Activated T-cell treated with anti-CD3 and anti-CD28 coated beads, Interleukin-2, amount 50 U/mL, for 24 hours (primary cell): ENCODE measurements at places on chromosomes 12 and 14.

GRCh38 chr12:94575024-94575423 lies 75.3 kb downstream of the TMCC3 start:
- DNase-seq, result no peak

DNA sequence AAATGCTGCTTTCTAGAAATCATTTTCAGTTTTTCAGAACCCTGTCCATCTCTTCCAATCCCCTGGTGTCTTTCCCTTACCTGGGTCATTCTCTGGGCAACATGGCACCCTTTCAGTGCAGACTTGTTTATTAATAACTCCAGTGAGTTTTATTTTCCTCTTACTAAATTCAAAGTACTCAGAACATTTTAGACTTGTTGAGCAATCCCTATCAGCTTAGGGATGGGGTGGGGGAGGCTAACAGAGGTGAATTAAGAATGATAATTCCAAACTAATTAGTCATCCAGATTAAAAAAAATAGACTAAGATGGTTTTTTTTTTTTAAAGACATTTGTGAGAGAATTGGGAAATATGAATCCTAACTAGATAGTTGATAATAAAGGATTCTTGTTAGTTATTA lies 10.7 kb downstream of the GPRC5A start:
- no peak for DNase-seq

DNA sequence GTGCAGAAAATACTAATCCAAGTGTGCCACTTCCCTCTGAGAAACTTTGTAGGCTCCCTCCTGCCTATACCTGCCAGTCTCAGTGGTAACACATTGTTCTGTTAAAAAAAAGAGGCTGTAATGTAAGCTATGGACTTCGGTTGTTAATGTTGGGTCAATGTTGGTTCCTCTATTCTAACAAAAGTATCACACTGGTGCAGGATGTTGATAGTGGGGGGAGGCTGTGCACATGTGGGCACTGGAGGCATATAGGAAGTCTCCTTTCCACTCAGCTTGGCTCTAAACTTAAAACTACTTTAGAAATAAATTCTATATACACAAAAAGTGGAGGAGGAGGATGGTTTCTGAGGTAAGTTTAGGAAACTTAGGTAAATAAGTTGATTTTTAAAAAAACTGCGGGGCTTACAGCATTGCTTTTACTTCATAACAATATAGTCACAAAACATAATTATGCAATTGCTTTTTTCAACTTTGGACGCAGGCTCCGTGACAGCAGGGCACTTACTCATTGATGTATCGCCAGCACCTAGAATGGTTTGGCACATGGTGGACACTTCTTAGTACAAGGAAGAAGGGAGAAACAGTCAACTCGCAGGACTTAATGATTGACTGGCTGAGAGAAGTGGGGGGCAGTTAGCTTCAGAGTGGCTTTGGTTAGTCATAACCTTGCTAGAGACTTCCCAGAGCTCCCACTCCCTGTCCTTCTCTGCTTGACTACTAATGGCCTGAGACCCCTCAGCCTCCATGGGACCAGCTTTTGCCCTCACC lies 7.9 kb upstream of the NYNRIN start:
- no peak for DNase-seq

DNA sequence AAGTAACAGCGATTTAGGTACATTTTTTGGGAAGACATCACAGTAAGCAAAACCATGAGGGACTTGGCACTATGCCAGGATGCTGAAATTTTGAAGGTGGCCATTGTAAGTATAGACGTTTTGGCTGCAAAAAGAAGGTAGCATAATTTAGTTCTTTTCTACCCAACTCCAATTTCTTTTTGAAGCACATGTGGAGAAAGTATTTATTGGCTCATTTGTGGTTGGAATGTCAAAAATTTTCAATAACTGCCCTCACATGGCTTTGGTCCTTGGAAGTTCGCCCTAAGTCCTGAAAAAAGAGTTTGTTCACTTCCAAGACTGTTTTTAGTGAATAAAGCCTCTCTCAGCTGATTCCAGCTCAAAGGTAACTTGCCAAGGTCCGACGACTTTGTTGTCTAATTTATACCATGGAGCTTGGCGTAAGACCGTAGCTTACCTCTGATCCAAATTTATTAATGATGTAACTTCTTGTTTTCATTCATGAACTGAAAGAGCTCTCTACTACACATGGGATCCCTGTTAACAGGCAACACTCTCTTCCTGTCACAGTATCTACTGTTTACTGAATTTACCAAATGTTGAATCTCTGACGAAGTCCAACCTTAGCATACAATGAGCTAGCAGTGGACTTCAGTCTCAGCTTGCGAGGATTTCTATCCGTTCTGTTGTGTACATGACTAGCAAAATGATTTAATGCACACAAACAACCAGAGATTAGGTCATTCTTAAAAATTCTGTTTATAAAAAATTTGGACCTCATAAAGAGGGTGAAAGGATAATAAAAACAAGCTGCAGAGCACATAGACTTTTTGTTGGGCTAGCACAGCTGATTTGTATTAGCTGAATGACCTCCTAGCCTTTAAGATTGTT lies 49.0 kb downstream of the MSRB3 start:
- no peak for DNase-seq

DNA sequence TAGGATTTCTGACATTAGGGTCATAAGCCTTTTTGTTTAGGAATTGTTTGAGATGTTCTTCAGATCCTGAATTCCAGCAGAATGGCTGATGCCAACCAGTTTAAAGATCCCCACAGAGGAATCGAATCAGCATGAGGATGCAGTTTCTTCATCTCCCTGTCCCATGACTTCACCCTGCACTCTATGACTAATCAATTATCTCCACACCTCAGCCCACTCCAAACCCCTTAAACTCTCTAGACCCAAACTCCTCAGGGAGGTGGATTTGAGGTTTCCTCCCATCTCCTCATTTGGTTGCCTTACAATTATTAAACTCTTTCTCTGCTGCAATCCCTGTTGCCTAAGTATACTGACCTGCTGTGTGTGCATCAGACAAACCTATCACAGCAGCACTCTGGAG lies 86.5 kb upstream of the CRY1 start:
- DNase-seq, result no peak

- no peak for DNase-seq
Observed at GRCh38 chr12:22802883-22803630, 178.1 kb downstream of the ETNK1 start.

DNA sequence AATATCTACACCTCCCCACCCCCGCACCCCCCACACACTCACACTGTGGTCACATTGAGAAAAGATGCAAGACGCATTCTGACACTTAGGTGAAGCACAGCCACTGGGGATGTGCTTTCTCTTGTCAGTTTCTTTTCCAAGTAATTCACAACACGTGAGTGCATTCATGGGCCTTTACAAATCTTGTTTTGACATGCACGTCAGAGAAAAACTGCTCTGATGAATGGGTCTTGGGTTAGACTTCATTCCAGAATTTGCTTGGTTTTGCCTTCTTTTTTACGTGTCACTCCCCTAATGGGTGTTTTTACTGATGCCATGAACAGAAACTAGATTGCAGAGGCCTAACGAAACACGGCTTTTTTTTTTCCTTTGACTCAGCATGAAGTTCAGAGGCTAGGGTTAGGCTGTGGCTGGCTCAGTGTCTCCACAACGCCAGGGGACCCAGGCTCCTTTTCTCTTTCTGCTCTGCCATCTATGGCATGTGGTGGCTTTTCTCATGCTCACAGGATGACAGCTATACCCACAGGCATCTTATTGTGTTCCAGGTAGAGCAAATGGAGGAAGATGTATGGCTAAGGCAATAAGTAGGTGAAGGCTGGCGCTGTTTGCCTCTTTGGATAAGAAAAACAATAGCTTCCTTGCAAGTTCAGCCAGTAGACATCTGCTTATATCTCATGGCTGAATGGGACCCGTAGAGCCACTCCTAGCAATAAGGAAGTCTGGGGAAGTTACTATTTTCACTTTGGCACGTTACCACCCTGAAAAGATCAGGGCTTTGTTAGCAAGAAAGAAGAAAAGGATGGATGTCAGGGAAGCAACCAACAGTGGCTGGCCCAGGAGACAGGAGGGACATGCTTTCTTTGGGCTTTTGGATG lies 253.3 kb downstream of the SLC15A4 start:
- DNase-seq, result no peak

DNA sequence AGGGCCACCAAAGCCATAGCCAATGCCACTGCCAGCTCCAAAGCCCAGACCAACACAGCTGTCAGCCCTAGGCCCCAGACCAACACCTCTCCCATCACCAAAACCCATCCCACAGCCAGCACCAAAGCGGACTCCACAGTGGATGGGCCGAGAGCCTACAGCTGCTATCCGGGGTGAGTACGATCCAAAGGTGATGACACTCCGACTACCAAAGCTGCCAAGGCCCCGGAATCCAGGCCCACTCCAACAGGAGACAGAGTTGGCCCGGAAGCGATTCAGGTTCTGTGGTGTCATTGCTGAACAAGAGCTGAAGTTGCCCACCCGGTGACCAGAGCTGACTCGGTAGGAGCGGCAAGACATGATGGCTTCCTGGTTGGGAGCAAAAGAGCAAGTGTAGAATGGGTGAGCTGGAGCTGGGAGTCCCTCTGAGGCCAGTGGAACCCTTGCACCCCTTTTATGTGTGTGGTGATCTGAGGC lies at the start of gene KRT84:
Gene KRT84, minus strand, starts transcription at position 427 of the 477 bp plus-strand sequence. Its CDS starts 67 bp downstream, at position 360.
- DNase-seq, result no peak
